ENCODE measurements at places on chromosomes 7 and 10. TPM values are rescaled to one million over a fixed set of nuclear protein-coding genes. Genes with fewer than 3 reads are reported as not detected.

Gene NANOS1
- total RNA-seq, result 9.7 TPM

Gene TMEM184A
- total RNA-seq, result 1.6 TPM

Gene C7orf33
- total RNA-seq, result not detected

Gene GPR85
- 0.83 TPM for total RNA-seq

Gene VGF
- 338 TPM for total RNA-seq

Gene IGFBP1
- 0.38 TPM for total RNA-seq

Gene SUFU
- total RNA-seq, result 7.4 TPM

Gene TMEM229A
- total RNA-seq, result not detected

Gene FXYD4
- total RNA-seq, result not detected

Gene TRDMT1
- total RNA-seq, result 5.9 TPM

Gene MARCHF5
- 4.2 TPM for total RNA-seq

Gene VWDE
- 1.5 TPM for total RNA-seq

Gene SPDYE8
- total RNA-seq, result not detected

Gene IFIT1B
- total RNA-seq, result not detected

Gene CLDN4
- total RNA-seq, result 6.8 TPM

Gene ZNF438
- 2.3 TPM for total RNA-seq

Gene NEUROD6
- total RNA-seq, result not detected

Gene CCM2
- total RNA-seq, result 22.9 TPM

Gene CALHM1
- total RNA-seq, result not detected

Gene CTBP2
- 94.7 TPM for total RNA-seq
